ENCODE measurements at places on chromosomes 5 and 9. TPM values are rescaled to one million over a fixed set of nuclear protein-coding genes. Genes with fewer than 3 reads are reported as not detected.

F2RL1 gene
- 0.46 TPM for total RNA-seq

LHX2 gene
- total RNA-seq: not detected

HNRNPAB gene
- 84.2 TPM for total RNA-seq

DNA sequence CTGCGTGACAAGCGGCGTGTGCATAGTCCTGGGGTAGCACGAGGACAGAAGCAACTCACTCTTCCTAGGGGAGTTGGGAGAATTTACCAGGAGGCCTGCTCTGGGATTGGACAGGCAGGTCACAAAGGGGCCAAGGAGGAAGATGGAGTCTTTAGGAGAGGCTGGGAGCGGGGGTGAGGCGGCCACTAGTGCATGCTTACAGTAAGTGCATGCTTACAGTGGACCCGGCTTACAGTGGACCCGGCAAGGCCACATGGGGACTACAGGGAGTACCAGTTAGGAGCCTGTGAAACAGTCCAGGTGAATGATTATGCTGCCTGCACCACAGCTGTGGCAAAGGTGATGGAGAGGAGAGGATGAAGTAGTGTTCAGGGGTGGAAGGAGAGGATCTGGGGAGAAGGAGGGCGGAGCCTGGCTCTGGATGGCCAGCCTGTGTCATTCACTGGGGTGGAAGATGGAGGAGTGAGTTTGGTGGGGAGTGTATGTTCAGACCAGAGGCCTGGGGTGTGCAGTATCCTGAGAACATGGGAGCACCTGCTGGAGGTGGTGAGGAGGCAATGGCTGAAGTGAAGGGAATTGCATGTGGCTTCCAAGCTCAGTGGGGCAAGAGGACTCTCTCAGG lies 78.7 kb downstream of the CRB2 start:
- DNase-seq: no peak

- DNase-seq: no peak
These were observed 23.2 kb upstream of the C5orf63 start for GRCh38 chr5:127096328-127096993.

DNA sequence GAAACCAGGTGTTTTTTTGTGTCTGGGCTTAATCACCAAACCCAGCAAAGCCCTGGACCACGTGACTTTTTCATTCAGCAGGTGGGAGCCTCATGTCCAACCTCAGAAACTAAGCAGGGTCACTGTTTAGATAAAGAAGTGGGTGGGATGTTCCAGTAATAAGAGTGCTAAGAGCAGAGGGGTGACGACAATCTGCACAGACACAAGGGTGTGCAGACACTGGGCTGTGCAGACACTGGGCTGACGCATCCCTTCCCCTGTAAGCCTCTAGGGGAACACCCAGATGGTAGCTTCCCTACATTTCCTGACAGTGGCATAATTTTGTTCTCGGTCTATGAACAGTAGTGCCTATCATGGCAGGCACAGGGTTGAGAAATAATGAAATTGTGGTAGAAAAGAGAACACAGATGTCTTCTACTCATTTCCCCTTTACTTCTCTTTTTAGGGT lies 85.1 kb downstream of the SAXO1 start:
- no peak for DNase-seq

GRCh38 chr9:121122246-121123032 lies 47.7 kb downstream of the CNTRL start:
- DNase-seq: no peak

DNA sequence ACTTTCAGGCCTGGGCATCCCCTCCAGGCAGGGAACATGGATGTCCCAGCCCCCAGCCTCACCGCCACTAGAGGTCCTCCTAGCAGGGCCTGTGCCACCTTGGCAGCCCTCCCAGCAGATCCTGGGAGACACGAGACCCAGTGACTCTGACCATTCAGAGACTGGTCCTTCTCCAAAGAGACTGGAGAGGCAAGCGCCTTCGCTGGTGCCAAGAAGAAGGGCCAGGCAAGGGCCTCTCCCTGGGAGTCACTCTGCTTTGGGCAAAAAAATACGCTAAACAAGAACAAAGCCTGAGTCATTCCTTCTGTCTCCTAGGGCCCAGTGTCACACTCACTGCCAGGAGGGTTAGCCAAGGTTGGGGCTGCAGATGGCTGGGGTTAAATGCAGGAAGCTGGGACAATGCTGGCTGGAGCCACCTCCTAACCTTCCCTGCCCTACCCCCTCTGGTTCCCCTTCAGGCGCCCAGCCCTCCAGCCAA lies 35.3 kb upstream of the SMIM23 start:
- peak; percentile 54 for DNase-seq

DNA sequence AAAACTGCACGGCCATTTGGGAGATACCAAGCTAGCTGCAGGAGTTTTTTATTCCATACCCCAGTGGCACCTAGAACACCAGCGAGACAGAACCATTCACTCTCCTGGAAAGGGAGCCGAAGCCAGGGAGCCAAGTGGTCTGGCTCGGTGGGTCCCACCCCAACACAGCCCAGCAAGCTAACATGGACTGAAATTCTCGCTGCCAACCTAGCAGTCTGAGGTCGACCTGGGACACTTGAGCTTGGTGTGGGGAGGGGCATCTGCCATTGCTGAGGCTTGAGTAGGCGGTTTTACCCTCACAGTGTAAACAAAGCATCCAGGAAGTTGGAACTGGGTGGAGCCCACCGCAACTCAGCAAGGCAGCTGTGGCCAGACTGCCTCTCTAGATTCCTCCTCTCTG lies 108.9 kb upstream of the CHD1 start:
- DNase-seq: no peak

Data from gastrocnemius medialis (tissue), 4 donors.